GM13977 (cell line): ENCODE measurements at places on chromosomes 5 and 9.

DNA sequence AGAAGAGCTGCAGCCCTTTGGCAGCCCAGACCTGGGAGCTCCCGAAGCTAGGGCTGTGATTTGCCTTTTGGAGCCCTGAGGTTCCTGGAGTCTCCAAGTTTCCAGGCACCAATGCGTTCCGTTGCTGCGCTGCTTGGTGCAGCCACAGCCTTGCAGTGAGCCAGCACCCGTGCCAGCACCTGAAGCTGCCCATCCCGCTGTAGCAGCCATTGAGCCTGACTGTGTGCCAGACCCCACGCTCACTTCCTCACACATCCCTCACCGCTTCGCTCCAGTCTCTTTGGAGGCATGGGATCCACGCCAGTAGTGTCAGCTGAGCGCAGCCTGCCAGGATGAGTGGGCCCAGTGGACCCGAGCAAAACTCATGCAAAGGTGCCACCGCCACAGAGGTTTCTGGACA lies 22.5 kb upstream of the C9orf72 start:
- DNase-seq: no peak

- DNase-seq: no peak
These were observed 281.1 kb downstream of the PSAT1 start for GRCh38 chr9:78578072-78578471.

- no peak for DNase-seq
These were observed 263.9 kb downstream of the FSTL4 start for GRCh38 chr5:133348406-133348805.

DNA sequence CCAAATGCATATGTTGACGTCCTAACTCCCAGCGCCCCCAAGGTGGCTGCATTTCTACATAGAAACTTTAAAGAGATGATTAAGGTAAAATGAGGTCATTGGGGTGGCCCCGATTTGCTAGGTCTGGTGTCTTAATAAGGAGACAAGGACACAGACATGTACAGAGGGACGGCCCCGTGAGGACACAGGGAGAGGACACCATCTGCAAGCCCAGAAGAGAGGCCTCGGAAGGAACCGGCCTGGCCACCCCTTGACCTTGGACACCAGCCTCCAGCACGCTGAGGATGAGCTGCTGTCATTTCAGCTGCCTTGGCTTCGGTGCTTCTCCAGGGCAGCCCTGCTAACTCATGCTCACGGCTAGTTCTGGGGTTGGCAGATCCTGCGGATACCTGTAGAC lies 73.2 kb downstream of the MRPL36 start:
- DNase-seq: no peak

- no peak for DNase-seq
These were observed 6.3 kb downstream of the FOXD1 start for GRCh38 chr5:73442231-73442811.

DNA sequence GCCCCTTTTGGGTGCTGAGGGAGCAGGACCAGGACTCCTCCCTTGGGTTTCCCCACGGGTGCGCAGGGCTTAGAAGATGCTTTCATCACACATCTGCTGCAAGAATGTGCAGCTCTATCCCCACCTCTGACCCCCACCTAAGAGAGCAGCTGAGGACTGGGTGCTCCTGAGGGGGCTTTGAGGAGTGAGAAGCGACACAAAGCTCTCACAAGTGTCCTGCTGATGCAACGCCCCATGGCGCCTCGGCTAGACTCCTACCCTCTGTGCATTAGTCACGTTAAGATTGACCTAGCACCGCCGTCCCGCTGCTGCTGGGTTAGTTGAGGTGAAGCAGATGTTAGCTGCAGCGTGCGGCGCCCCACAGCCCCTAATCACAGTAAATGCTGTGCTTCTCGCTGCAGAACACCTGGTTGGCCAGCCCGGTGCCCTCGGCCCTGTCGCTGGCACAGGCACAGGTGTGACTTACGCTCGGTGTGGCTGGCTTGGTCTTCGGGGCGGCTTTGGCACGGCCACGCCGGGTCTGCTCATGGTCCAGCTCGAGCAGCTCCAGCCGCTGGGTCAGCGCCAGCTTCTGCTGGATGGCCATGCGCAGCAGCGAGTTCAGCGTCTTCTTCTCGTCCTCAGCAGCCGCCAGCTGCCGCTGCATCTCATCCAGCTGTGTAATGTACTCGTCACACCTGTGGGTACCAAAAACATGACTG lies 45.0 kb upstream of the IPPK start:
- DNase-seq: no peak

DNA sequence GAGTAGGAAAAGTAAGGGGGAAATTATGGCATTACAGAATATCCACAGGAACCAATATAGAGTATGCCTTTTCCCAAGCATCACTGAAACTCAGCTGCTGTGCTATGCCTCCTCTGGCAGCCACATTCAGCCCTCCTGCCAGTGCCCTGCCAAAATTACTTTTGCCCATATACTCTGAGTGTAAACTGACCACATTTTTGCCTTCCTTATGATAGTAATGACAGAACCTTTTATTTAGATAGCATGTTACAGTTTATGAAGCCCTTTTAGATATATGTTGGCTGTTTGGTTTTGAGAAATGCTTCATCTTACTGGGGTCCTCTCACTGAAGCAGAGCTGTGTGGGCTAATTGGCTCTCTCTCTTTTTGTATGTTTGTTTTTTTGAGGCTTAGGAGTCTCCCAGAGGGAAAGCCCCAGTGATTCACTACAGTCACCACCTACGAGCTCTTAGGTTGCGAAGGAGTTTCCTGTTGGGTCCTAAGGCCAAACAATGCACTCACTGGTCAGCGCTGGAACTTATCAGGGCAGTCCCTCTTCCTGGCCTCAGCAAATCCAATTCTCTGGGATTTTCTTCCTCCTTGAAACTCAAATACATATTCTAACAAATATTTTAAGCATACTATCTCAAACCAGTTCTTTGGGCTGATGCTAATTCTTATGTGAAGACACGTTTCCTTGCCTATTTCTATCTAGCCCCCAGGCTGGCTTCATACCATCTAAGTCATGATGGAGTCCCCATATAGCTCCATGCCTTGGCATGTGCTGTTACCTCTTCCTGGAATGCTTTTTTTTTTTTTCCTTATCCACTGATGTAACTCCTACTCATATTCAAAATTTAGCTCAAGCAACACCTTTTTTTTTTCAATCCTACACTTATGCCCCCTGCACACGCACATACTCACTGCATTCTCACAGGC lies 3.7 kb downstream of the PHF24 start:
- no peak for DNase-seq

DNA sequence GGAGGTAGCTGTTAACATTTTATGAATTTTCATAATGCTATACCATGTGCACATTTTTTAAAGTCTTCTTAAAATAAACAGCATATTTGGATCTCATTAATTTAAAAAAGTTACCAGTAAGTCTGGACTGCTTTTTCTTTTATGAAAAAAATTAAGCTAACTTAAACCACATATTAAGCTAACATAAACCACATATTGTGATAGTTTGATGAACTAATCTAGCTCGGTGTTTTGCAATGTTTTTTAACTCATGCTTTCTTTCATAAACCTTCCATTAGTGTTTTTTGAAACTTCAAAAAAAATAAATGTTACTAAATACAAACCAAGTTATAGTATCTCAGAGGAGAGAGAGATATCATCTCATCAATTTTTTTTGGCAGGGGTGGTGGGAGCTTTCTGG lies 26.5 kb downstream of the POLK start:
- no peak for DNase-seq

GRCh38 chr9:134438195-134438788 lies 112.0 kb downstream of the RXRA start:
- no peak for DNase-seq

DNA sequence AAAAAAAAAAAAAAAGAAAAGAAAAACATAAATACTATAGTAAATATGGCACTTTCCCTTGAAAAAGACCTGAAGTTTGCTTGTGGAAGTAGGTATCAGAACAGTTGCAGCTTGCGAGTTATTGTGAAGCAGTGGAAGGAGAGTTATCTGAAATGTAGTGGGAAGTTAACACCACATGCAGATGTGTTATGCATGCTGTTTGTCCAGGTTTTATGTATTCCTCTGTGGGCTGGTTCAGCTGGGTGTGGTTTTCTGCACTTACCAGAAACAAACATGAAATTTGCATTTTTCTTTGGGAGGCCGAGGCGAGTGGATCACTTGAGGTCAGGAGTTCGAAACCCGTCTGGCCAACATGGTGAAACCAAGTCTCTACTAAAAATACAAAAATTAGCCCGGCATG lies 42.1 kb upstream of the CTNNA1 start:
- no peak for DNase-seq

DNA sequence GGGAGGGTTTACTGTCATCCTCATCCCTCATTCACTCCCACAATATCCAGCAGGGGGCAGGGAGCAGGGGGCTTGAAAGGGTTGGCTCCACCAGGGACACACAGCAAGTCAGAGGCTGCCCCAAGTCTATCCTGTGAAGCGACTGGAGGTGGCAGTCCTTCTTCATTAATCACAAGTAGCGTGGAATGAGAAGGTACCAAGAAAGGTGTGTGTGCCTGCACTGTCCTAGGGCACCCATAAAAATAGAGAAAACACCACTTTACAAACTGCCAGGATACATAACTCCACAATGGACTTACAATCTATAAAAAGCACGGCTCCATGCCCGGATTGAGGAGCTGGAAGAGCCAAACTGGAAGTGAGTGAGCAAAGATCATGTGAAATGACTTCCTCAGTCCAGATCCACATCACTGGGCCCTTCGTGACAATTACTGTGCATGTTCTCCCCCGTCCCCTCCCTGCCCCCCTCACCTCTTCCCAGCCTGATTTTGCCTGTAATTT lies 183.9 kb downstream of the SLIT3 start:
- no peak for DNase-seq

- DNase-seq: peak; percentile 72
These were observed 31.6 kb upstream of the UBAC1 start for GRCh38 chr9:135992486-135993408.

- no peak for DNase-seq
These were observed 55.0 kb downstream of the PJA2 start for GRCh38 chr5:109354761-109355160.

DNA sequence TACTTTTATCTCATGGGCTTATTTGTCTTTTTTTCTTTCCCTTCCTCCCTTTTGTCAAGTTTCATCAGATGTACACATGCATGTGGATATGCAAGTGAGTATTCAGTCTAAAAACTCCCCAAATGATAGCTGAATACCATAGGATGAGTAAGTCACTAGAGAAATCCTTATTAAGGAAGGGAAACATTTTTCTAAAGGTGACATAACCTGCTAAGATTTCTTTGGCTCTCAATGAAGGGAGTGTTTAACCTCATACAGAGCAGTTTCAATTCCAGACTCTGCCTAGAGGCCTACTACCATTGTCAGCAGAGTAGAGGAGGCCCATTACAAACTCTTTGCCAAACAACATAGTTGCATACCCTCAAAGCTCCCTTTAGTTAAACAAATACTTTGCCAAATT lies 192.4 kb downstream of the ARHGEF28 start:
- DNase-seq: no peak

DNA sequence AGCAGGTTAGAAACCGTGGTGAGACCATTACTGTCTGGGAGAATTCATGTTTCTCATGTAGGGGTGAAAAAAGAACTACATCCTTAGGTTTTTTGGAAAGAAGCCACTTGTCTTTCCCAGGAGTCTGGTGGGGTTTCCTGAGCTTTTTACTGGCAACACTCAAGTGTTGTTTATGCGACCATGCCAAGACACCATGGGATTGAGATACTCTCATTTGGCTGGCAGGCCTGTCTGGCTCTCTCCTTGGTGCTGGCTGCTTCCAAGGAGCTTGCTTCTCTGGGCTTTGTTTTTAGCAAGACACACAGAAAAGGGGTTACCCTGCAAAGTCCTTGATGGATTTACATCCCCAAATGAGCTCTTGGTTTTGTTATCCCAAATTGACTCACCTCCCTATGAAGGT lies 80.9 kb upstream of the ISL1 start:
- DNase-seq: no peak

GRCh38 chr9:92632641-92633040 lies 37.3 kb downstream of the IPPK start:
- DNase-seq: no peak

DNA sequence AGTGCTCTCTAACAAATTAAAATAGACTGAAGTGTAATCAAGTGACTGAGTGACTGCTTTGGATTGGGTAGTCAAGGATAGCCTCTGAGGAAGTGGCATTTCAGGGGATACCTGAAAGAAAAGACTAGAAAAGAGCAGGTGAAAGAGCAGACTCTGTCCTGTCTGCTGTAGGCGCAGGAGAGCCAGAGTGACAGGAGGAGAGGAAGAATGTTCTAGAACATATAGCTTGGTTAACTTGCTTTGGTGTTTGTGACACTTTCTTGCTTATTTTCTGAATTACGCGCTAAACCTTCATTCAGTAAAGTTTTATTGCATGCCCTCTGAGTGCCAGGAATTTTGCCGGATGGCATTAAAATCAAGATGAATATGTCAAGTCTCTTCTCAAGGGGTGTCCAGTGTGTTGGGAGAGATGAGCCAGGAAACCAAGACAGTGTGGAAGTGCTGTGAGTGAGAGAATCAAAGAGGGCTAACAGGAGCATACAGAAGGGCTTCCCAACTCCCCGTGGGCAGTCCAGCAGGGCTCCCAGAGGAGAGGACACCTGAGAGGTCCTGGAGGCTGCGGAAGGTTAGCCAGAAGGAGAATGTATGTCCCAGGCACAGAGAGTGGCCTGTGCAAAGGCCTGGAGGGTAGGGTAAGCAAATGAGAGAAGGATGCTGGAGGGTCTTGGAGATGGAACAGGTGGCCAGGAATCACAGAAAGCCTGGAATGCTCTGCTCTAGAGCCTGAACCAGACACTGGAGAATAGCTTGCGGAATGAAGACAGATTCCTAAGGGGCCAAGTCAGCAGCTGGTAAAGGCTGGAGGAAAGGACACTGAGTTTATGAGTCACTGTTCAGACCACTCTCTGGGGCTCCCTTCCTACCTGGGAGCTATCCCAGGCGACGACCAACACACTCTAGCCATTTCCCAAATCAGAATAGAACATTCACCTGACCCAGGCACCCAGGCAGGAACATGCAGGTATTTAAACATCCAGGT lies 59.3 kb downstream of the SLC22A5 start:
- no peak for DNase-seq
